ENCODE measurements at places on chromosomes 5 and 9.

DNA sequence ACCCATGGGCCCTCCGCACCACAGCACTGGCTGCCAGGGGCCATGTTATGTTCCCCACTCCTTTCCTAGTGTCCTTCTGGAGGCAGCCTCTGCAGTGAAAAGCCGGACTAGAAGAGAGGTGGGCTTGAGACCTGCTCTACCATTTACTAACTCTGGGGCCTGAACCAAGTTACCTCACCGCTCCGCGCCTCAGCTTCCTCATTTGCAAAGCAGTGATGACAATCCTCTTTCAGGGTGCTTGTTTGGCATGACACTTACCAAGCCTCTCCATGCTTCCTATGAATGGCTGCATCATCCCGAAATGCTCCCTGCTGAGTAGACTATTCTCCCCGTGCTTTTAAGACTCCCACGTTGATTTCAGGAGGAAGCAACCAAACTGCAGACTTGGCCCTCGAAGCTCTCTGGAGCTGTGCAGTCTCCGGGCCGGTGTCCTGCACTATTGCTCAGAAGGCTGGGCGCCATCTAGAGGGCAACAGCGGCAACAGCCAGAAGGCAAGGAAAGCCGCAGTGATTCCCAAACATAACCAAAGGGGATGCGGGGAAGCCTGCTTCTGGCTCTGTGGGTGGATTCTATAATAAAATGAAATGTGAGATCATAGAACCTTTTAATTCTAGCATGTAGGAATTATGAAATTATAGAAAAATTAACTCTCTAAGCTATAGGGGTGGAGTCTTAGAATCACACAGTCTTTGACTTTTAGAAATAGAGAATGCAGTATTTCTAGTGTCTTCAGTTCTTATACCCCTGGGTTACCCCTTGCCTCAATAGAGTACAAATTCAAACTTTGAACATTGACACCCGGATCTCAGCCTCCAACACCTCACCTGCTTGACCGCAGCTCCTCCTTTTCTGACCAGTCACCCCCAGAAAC is 599.8 kb upstream of the BRINP1 start:
- peak; percentile 34 for DNase-seq

- no peak for DNase-seq
Observed at GRCh38 chr5:140591747-140592372, 27.2 kb downstream of the SLC35A4 start.

- DNase-seq, result no peak
Observed at GRCh38 chr5:131845828-131846227, 49.0 kb upstream of the FNIP1 start.

GRCh38 chr5:175709276-175709781 is 51.5 kb downstream of the HRH2 start:
- DNase-seq, result no peak

GRCh38 chr5:58182287-58182841 is 277.5 kb downstream of the PLK2 start:
- DNase-seq, result peak; percentile 7

DNA sequence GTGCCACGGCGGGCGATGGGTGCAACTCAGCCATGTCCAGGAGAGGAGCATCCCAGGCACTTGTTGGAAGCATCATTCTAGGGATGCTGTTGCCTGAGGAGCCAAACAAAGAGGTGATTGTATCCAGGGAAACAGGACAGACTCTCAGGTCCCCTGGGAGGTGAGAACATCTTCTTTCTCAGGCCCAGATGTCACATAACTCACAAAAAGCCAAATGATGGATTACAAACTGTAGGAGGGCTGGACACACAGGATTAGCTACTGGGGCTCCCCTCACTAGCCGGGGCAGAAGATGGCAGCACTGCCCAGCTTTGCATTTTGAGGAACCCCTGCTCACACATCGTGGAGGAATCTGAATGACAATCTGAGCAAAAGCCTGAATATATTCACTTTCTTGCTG is 64.7 kb upstream of the NFIL3 start:
- no peak for DNase-seq
